Stimulated activated naive CD4-positive, alpha-beta T cell treated with Interleukin-2 at 50 U/mL for 16 hours (primary cell): ENCODE measurements at places on chromosomes 11 and 22.

- DNase-seq, result no peak
Observed at GRCh38 chr11:1762537-1763302, 1.0 kb downstream of the CTSD start.

- no peak for DNase-seq
Observed at GRCh38 chr22:19828035-19828401, 26.7 kb downstream of the GNB1L start.

DNA sequence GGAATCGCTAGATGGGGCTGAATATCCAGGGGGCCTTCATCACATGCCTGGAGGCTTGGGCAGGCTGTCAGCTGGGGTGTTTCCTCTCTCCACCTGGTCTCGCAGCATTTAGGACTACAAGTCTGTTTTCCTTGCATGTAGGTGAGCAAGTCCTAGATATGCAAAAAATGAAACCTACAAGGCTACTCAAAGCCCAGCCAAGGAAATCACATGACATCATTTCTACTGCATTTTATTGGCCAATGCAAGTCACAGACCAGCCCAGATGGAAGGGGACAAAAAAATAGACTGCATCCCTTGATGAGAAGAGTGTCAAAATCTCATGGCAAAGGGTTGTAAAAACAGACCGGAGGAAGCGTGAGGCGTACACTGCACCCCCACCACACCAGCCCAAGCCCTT lies 9.6 kb upstream of the APOBEC3B start:
- no peak for DNase-seq

GRCh38 chr22:40637183-40638150 lies 948 bp upstream of the MRTFA start:
- peak; percentile 63 for DNase-seq

DNA sequence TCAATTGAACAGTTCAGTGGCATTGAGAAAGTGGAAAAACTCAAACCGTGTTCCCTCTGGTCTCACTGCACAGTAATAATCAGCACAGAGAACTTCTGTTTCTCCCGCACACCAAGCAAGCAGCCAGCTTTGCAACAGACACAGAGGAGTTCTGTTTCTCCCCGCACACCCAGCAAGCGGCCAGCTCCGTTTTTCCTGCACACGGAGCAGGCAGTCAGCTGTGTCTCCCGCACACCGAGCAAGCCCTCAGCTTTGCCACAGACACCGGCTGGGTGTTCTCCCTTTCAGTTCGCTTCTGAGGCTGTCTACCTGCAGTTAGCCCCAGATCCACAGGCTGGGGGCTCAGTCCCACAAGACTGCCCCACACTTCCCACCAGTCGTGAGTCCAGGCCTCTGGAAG lies 9.9 kb upstream of the TALDO1 start:
- no peak for DNase-seq

DNA sequence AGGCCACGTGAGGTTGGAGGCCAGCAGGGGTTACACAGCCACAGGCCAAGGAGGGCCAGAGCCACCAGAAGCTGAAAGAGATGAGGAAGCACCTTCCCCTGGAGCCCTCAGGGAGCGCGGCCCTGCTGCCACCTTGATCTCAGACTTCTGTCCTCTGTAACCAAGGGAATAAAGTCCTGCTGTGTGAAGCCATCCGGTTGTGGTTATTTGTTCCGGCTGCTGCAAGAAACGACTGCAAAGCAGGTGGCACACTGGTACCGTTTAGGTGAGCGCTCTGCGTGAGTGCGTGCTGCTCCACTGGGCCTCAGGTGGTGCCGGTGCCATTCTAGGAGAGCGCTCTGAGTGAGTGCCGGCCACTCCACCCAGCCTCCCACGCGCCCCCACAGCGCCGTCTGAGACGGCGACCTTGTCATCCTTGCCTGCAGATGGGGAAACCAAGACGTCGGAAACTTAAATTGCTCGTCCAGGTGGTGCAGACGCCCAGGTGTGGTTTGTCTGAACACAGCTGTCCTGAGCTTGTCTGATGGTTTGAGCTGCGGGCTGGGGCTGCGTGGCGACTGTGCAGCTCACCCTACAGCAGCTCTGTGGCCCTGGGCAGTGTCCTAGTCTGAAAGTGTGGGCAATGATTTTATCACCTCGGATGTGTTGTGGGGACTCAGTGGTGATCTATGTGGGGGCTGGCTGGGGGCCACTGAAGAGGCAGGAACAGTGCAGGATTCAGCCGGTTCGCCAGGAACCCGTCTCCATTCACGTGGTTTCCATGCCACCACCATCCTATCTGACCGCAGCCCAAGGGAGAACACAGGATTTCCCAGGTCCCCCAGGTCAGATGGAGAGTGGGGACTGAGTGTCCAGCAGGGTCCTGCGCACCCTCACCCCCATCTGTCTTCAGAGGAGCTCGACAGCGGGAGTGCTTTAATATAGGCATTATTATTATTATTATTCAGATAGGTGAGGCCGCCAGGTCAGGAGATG lies 4.6 kb upstream of the MRGPRG start:
- DNase-seq, result no peak
